Activated CD4-positive, alpha-beta T cell treated with anti-CD3 and anti-CD28 coated beads, Interleukin-2, amount 50 U/mL, for 24 hours (primary cell): ENCODE measurements at places on chromosomes 12 and 14.

- no peak for DNase-seq
Observed at GRCh38 chr14:50967103-50967502, 22.8 kb upstream of the PYGL start.

DNA sequence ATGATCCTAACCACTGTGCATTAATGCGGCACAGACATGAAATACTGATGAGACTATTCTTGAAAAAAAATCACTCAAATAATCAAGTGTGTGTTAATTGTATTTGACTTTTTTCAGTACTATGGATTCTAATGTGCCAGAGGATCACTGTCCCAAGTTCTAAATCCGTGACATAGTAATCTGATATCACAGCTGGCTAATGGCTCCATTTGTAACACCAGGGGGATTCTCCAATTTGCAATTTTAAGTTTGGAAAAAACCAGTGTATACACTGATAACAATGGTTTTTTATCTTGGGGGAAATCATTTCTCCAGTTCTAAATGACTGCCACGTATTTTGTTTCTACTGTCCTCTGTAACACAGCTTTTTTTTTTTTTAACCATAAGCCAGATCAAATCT, 33.0 kb downstream of the MPHOSPH9 start:
- no peak for DNase-seq

- no peak for DNase-seq
Observed at GRCh38 chr14:104792101-104792884, 3.3 kb downstream of the AKT1 start.

GRCh38 chr12:3186546-3187215, 109.5 kb downstream of the TSPAN9 start:
- DNase-seq = no peak

GRCh38 chr12:109563291-109564284, 9.7 kb downstream of the MMAB start:
- no peak for DNase-seq

DNA sequence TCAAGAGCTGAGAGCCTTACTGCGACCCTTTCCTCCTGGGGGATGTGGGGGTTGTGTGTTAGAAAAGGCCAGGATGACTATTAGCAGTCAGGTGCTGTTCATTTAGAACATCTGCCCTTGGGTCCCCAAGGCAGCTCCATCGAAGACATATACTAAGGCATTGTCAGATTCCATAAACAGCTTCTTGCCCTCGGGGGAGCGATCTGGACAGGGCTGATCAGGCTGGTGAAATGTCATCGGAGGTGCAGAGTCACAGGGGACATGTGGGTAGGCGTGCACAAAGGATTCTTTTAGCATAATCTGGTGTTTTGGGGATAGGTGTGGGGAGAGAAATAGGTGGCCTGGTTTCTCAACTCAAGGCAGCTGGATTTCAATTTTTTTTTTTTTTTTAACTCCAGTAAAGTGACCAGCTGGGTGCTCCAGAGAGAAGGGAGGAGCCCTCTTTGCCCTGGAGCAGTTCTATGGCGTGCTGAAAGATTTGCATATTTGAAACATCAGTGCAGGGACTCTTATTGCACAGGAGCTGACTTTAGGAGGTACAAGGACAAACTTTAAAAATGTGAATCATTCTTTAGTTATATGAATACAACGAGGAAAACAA, 160.1 kb downstream of the SUDS3 start:
- no peak for DNase-seq

DNA sequence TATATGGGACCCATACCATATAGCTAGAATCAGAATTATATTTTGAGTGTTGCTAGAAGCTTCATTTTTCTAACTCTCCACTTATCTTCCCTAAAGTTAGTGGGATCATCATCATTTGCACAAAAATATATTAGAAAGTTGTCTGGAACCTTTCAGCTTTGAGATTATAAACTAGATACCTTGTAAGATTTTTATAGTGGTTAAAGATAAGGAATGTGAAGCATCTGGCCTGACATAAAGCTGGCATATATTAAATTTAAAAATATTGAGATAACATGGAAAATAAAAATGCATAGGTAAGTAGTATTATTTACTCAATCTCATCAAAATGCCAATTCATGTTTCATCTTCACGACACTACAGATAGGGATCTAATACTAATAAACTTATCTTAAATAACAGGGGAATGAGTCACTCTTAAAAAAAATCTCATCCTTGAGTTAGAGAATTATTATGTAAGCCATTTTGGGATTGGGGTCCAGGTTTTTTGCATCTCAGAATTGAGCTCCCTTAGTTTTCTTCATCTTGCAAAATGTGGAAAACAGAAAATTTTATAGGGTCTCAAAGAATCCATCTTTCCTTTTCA, 318.5 kb downstream of the KCNC2 start:
- no peak for DNase-seq

- DNase-seq = peak; percentile 76
Observed at GRCh38 chr12:49644620-49644994, 21.2 kb downstream of the PRPF40B start.

- DNase-seq = no peak
Observed at GRCh38 chr12:29306682-29307081, 74.3 kb downstream of the ERGIC2 start.

DNA sequence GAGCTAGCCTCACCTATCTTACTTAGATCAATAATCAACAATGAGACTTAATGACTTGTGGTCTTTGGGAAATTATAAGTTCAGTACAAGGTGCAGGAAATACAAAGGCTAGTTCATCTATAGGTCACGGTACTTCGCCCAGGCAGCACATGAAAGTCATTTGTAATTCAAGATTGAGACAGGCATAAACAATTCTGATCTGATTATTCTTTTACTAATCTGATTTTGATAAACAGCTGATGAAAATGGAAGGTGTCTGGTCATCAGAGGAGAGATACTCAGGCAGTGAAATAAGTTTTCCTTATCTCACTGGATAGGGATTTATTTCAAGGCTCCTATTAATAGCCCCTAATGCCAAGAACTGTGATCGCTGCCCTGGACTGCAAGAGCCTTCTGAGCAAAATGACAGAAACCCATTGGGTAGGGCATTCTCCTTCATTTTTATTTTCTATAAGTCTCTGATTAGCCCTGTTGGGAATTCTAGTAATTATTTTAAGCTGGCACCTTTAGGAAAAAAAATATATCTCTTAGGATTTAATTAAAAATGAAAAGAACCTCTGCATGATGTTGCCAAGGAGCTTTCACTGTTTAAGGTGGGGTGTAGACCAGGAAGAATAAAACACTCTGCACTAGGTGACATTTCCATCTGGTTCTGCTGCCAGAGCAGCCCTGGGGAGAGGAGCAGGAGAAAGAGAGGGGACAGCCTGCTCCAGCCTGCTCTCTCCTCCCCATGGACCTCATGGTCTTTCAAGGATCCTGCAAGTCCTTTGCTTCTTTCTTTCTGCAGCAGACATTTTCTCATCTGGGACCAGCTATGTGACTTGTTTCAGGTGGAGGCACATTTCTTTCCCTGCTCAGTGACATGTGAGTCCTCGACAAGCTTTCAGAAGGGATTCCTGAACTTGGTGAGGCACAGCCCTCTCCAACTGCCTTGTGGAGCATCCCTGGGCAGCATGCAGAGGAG, 44.8 kb downstream of the SSPN start:
- DNase-seq = no peak

- DNase-seq = no peak
Observed at GRCh38 chr14:57549016-57549564, 55.4 kb upstream of the CCDC198 start.

DNA sequence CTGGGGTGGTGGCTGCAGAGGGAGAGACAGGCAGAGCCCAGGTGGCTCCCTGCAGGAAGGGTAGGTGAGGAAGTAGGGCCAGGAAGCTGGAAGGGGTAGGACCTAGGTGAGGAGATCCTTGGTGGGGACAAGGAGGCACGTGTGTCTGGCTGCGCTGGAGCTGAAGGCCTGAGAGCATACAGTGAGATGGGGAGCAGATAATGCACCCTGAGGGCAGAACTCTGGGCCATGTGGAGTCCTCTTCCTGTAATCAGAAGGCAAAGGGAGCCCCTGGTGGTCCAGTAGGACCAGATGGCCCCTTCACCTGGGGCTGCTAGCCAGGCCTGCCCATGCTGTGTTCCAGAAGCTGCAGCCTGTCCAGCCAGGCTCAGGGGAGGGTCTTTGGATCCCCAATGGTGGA, 15.3 kb upstream of the KRT80 start:
- DNase-seq = no peak
